ENCODE measurements at places on chromosomes 3 and 15. TPM values are rescaled to one million over a fixed set of nuclear protein-coding genes. Genes with fewer than 3 reads are reported as not detected.
A peak's percentile ranks its signal among the peaks of the same experiment; 100 is the strongest.

GRCh38 chr3:182460303-182460702 lies 333.0 kb upstream of the ATP11B start:
- no peak for DNase-seq

GRCh38 chr3:72397586-72397985 lies 450.7 kb downstream of the SHQ1 start:
- no peak for DNase-seq

- no peak for DNase-seq
Observed at GRCh38 chr3:184474897-184475296, 86.7 kb upstream of the EPHB3 start.

Gene ZXDC
- 15.9 TPM for polyA plus RNA-seq

GRCh38 chr3:13042715-13043271 lies 30.4 kb downstream of the IQSEC1 start:
- DNase-seq = no peak

DNA sequence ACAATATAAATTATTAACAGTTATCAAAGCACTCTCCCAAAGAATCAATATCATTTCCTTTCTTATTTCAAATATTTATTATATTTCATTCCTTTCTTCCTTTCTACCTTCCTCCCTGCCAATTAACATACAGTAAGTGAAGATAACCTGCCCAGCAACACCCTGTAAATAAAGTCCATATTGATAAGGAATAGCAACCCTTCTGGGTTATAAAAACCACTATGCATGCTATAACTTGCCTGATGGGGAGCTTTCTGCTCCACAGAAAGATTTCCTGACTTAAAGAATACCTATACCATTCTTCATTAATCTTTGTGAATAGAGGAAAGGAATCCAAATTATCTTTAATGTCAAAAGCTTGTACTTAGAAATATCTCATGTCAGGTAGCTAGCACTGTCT lies 166.5 kb downstream of the ISL2 start:
- DNase-seq = peak; percentile 54
